NCI-H1105 treated with DMSO at 0.1 percent for 48 hours (cell line): ENCODE measurements at places on chromosomes 16 and 17.

GRCh38 chr17:17926840-17927449 lies 45.3 kb downstream of the TOM1L2 start:
- DNase-seq, result no peak

DNA sequence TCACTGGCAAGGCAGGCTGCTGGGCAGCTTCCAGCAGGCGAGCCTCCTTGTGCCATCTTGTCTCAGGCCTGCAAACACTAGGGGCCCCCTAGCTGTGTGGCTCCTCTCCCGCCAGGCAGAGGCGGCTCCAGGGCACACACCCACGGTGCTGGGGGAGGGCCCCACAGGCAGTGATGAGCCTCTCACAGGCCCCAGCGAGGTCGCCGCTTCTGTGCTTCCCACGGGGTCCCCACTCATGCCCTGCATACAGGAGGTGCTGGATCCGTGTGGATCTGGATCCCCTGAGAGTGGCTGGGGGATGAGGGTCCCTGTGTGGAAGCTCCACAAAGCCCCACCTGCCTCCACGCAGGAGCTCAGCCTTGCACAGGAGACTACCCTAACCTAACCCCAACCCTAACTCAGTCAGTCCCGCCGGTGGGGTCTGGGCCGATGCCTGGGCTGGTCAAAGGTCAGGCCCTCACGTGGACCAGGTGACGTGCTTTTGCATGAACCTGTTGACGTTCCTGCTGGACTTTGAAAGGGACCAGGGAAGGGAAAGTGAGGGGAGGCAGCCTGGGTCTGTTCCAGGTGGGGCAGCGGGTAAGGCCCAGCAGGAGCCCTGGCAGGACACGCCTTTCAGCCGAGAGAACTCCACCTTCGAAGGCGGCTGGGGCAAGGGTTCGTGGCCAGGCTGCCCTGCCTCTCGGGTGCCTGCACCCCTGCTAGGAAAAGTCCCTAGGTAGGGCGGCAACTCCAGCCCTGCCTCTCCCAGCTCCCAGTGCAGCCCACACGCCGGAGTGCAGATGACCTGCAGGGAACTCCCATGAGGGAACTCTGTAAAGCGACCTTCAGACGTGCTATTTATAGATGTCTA lies 5.2 kb downstream of the SECTM1 start:
- DNase-seq, result no peak

DNA sequence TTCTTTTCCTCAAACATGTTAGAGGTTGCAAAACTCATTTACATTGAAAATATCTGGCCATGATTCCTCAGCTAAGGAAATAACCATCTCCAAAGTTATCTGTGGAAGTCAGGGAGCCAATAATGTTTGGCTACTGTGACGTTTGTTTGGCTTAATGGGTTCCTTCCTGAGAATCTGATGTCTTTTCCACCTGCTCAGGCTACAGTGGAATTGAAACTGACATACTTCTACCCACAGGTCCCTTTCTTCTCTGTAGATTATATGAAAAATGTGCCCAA lies 221.1 kb upstream of the XYLT1 start:
- no peak for DNase-seq

- DNase-seq, result no peak
Observed at GRCh38 chr17:64335486-64335885, 55.2 kb downstream of the PECAM1 start.

DNA sequence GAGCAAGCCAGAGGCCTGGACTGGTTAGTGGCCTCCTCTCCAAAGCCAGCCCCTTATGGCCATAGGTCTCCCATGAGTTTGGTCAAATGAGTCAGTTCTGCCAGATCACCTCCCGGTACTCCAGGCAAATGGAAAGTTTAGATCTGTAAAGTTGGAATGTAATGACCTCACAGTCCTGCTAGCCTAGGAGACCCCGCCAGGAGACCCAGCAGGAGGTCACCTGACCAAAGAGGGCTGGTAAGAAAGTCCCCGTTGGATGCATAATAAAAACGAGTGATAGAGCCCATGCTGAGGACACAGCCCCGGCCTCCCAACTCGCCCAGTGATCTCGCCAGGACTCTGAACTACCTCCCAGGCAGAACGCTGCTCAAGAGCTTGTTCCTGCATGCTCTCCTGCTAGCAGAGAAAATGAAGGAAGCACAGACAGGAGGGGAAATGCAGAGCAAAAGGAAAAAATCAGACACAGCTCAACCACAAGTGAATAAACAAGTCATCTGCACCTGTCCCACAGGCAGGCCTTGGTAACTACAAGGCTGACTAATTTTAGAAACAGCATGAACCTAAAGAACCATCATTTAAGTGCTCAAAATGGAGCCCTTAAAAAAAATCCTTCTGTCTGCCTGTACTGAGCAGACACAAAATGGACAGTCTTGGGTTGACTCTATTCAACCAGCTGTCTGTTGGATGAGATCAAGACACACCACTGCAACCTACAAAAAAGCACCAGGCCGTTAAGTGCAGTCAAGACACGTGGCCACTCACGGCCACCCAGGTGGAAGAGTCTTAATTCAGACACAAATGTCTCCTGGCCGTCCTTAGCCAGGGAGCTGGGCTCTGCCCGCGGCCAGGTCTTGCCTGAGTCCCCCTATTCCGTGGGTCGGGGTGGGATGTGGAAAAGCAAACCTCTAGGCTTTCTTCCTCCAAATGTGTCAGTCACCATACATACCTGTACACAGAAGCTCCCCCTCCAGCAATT lies 9.2 kb downstream of the CDIP1 start:
- no peak for DNase-seq

- DNase-seq, result no peak
Observed at GRCh38 chr17:67467500-67468455, 90.7 kb downstream of the PITPNC1 start.

DNA sequence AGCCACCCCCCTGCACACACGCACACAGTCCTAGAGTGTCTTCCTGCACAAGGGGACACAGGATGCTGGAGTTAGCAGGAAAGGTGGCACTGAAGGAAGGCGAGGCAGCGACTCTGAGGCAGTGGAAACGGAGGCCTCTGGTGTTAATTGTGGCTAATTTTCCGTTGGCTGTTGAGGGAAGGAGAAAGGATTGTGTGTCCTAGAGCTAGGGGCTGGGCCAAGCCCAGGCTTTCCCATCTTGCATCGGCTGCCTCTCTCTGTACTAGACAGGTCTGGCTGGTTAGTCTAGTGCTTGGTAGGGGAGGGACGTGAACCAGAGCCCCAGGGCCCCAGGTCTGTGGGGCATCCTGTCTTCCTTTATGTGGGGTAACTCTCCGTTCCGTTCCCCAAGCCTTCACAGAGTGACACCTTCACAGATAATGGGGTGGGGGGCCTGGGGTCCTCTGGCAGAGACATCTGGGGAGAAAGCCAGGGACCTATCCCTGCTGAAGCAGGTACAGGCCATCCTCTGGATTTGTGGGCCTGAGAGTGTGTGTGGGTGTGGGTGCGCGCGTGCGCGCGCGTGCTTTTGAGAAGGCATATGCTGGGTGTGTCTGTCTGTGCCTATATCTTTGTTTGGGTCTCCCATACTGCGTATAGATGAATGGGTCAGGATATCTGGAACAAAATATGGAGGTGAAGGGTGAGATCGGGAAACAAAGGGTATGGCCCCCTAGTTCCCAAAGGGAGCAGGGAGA lies at the start of gene CHD3:
TSS of gene CHD3 (plus strand) at position 606 of the 737 bp plus-strand sequence. CDS start 212 bp downstream, outside the sequence.
- peak; percentile 74 for DNase-seq

DNA sequence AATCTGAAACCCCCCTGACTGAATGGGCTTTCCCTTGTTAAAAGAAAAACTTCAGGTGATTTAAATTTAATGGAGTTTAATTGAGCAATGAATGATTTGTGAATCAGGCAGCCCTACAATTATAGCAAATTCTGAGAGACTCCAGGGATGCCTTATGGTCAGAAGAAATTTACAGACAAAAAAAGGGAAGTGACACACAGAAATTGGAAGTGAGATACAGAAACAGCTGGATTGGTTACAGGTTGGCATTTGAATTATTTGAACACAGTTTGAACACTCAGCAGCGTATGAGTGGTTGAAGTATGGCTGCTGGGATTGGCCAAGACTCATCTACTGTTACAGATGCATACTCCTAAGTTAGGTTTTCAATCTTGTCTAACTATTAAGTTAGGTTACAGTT lies 19.0 kb upstream of the CPHXL start:
- no peak for DNase-seq

DNA sequence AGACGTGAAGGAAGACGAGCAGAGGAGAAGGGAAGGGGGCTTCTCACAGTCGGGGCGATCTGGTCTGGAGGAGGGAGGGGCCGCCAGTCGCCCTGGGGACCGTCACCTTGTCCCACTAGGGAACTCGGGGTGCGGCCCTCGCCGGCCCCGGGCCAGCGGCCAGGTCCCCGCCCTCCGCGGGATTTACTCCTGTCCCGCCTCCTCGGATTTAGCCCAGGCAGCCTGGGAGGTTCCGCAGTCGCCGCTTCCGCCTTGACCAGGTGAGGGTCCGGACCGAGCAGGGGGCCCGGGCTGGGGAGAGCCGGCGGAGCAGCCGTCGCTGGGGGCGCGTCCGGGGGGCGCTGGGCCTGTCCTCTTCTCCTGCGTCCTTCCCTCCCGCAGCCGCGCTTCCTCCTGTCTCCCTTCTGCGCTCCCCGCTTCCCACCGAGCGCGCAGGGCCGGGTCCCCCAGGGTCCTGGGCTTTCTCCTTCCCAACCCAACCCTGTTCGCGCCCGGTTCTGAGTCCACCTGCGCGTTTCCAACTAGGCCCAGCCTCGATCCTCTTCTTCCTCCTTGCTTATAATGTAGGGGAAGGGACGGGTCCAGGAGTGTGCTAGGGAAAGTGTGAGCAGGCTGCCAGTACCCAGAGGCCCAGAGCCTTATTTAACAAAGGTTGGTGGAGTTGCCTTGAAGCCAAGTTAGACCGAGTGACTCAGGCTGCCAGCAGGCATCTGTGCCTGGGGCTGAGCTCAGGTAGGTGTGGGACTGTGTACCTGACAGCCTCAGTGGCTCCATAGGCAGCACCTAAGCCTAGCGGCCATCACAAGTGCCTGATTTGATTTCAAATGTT lies at the start of gene TNK1:
TSS of gene TNK1 (plus strand) at position 235 of the 829 bp plus-strand sequence. CDS start 1,838 bp downstream, outside the sequence.
- peak; percentile 20 for DNase-seq
